ENCODE measurements at places on chromosomes 5 and 9.
A peak's percentile ranks its signal among the peaks of the same experiment; 100 is the strongest.

DNA sequence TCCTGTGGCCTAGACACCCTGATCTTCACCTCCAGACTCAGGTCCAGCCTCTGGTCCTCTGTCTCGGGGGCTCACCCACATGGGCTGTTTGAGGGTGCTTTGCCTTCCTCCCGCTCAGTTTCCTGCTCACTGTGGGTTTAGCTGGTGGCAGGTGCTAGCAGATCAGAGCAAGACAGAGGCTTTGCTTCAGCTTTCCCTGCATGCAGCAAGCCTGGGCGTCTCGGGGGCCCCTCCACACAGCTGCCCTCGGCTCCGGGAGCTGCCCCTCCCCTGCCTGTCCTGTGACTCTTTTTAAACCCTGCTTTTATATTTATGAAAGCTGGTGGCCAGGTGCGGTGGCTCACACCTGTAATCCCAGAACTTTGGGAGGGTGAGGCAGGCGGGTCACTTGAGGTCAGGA, 14.6 kb downstream of the MRPL36 start:
- DNase-seq = no peak

- no peak for DNase-seq
These were observed 84.9 kb upstream of the NR3C1 start for GRCh38 chr5:143488381-143488780.

DNA sequence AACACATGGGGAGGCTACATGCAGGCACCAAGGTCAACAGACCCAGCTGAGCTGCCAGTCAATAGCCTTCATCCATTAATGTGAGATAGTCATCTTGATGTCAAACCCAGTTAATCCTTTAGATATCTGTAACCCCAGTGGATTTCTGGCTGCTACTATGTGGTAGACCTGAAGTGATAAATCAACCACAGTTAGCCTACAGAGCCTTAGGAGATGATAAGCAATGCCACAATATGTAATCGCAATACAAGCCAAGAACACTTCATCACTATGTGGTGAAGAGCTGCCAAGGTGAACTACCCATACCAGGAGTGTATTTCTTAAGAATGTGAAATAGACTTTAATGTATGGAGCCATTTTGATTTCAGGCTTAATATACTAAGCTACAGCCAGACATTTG, 1175.5 kb downstream of the DTWD2 start:
- no peak for DNase-seq

DNA sequence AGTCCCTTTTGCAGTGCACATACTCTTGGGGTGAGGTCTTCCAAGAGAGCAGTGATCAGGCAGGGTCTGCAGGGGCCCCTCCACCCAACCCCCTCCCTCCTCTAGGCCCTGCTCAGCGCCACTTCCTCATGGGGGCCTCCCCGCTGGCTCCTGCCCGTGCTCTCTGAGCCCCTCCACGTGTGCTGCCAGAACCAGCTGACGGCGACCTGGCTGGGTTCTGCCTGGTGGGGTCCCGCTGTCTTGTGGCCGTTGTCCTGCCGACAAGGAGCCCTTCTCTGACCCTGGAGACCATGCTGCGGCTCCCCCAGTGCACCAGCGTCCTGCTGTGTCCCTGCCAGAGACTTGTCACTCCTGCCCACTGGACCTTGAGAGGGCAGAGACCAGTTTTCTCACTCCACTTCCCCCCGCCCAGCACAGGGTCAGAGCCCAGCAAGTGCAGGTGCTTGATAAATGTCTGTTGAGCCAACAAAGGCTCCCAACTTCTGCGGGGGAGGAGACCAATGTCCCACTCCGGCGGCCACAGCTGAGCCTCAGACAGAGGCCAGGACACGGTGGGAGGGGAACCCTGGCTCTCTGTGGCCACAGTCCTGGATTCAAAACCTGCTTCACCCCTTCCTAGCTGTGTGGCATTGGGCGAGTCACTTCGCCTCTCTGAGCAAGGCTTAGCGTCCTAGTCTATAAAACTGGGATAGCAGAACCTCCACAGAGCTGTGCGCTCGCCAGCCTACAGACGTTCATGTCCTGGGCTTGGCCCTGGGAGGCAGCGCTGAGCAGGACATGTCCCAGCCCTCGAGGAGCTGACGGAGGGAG, 24.8 kb downstream of the SARDH start:
- DNase-seq = no peak

GRCh38 chr9:137067860-137068538, 2.4 kb downstream of the SAPCD2 start:
- peak; percentile 90 for DNase-seq

DNA sequence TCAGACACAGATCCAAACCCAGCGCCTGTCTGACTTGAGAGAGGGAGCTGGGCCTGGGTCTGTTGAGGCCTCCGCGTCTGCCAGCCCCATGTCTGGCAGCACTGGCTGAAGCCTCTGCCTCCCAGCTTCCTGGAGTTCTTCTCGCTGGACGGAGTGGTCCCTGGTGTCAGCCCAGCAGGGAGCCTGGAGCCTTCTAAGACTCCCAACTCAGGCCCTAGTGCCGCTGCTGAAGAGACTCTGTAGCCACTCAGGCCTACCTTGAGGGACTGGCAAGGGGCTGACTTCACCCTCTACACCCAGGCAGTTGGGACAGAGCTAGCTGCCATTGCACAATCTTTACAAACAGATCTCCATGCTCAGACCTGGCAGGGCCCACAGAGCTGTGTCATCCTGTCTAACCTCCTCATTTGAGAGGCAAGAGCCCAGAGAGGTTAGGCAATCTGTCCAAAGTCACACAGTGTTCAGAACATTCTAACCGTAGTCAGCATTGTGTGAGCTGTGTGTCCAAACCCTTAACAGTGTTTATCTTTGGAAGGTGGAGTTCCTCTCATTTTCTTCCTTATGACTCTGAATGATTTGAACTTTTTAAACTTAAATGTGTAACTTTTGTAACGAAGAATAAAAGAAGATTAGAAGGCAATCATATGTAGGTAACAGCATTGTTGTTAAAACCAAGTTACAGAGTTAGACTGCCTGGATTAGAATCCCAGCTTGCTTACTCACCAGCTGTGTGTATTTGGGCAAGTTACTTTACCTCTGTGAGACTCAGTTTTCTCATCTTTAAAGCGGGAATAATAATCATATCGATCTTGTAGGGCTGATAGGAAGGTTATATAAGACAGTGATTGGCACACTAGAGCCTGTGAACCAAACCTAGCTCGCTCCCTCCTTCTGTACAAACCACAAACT, 4.6 kb upstream of the DUSP1 start:
- peak; percentile 33 for DNase-seq

GRCh38 chr5:179120421-179120861, 60.3 kb downstream of the ZNF354C start:
- no peak for DNase-seq

- no peak for DNase-seq
These were observed 74.8 kb downstream of the MEF2C start for GRCh38 chr5:88808153-88808552.
